ENCODE measurements at places on chromosomes 13 and 19. TPM values are rescaled to one million over a fixed set of nuclear protein-coding genes. Genes with fewer than 3 reads are reported as not detected.

Gene TNFSF9
- 1.3 TPM for total RNA-seq

Gene FAM124A
- not detected for total RNA-seq

- peaks cover 38% of the 10 kb centered on the region for H3K36me3 ChIP-seq
- H3K4me1 ChIP-seq: peaks cover 13% of the 10 kb centered on the region
- DNase-seq: no peak
- H3K27ac ChIP-seq: no peak overlapping the region
These were observed 2.4 kb upstream of the SPIB start for GRCh38 chr19:50416034-50416977.

DNA sequence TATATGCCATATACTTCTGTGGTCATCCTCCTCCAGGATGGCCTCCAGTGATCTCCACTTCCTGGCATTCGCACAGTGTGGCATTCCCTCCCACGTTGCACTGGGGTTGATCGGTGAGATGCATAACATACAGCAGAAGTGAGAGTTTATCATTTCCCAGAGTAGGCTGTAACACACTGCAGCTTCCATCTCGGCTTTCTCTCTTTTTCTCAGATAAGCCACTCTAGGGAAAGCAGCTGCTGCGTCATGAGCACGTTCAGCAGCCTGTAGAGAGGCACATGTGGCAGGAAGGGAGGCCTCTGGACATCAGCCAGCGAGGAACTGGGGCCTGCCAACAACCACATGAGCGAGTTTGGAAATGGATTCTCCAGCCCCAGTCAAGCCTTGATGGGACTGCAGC, 807.1 kb downstream of the DIAPH3 start:
- DNase-seq: no peak
- no peak overlapping the region for H3K4me3 ChIP-seq
- no peaks in the 10 kb centered on the region for H3K36me3 ChIP-seq

DNA sequence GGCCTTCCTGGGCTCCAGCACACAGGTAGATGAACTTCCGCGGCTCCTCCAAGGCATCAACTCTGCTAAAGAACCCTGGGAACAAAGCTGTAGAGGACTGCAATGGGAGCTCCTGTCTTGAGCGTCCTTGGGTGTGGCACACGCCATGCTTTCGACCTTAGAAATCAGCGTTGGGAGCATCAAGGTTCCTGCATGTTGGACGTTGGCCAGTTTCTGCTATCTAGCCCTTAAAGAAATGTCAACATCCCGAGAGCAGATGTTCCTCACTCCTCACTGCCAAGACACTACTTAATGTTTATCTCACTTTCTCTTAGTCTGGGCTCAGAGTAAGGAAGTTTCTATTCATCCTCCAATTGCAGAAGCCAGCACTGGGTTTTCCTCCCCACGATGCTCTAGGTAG, 70.6 kb upstream of the MEDAG start:
- H3K4me1 ChIP-seq: peaks cover 4% of the 10 kb centered on the region
- peaks cover 13% of the 10 kb centered on the region for H3K27me3 ChIP-seq
- no peak overlapping the region for H3K27ac ChIP-seq
- DNase-seq: no peak
- no peaks in the 10 kb centered on the region for H3K36me3 ChIP-seq

DNA sequence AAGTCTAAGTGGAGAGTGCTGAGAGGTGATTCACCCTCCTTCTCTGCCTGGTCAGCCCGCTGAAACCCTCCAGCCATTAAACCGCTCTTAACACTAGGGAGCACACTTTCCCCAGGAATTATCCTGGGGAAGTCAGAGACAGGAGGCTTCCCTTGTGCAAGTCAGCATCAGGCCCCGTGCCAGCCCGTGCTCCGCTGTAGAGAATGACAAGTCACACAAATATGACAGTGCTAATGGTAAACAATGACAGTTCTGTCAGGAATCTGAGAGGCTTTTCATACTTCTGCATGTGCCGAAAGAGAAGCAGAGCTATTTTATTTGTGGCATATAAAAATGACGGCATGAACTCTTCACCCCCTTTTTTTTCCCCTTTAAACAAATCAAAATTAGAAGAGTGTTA, 816.9 kb upstream of the SLC10A2 start:
- no peaks in the 10 kb centered on the region for H3K4me1 ChIP-seq
- H3K36me3 ChIP-seq: no peaks in the 10 kb centered on the region
- no peaks in the 10 kb centered on the region for H3K27me3 ChIP-seq

- no peaks in the 10 kb centered on the region for H3K27me3 ChIP-seq
- no peak for DNase-seq
- no peaks in the 10 kb centered on the region for H3K4me1 ChIP-seq
These were observed 1109.0 kb downstream of the EFNB2 start for GRCh38 chr13:105426441-105426840.

- no peak overlapping the region for H3K27ac ChIP-seq
- H3K4me1 ChIP-seq: no peaks in the 10 kb centered on the region
- no peak overlapping the region for H3K4me3 ChIP-seq
- H3K36me3 ChIP-seq: no peaks in the 10 kb centered on the region
These were observed 106.4 kb downstream of the FGF14 start for GRCh38 chr13:102295316-102296048.

DNA sequence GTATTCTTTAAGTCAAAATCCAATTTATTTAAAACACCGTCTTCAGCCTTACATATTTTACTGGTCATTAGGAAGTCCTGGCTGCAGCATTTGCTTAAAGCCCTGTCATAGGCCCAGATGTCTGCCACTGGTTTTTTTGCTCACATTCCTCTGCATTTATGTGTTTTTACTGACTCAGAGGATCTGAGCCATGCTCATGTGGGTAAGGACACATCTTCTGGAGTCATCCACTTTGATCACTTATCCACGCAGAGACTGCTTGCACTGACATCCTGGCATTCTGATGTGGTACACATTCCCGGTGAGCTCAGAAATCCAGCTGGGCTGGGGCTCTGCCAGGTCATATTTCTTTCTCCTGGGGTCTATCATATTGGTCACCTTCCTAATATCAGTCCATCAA, 531.7 kb upstream of the ARGLU1 start:
- H3K36me3 ChIP-seq: no peaks in the 10 kb centered on the region
- H3K27me3 ChIP-seq: no peaks in the 10 kb centered on the region
- no peaks in the 10 kb centered on the region for H3K4me1 ChIP-seq
- no peak overlapping the region for H3K27ac ChIP-seq
- no peak for DNase-seq
- no peak overlapping the region for H3K4me3 ChIP-seq

GRCh38 chr19:51002542-51003311, 1.3 kb upstream of the KLK8 start:
- H3K27ac ChIP-seq: no peak overlapping the region
- H3K27me3 ChIP-seq: peaks cover 43% of the 10 kb centered on the region
- H3K36me3 ChIP-seq: no peaks in the 10 kb centered on the region

GRCh38 chr19:33720691-33721682, 75.7 kb upstream of the KCTD15 start:
- H3K27ac ChIP-seq: no peak overlapping the region
- no peaks in the 10 kb centered on the region for H3K4me1 ChIP-seq
- no peaks in the 10 kb centered on the region for H3K36me3 ChIP-seq

Data from activated naive CD4-positive, alpha-beta T cell treated with anti-CD3 and anti-CD28 coated beads for 36 hours (primary cell).